ENCODE measurements at places on chromosomes 11 and 22.

GRCh38 chr22:46967445-46968358, 205.3 kb downstream of the TBC1D22A start:
- no peak for DNase-seq

GRCh38 chr11:72274435-72274834, 30.5 kb upstream of the PHOX2A start:
- no peak for DNase-seq

DNA sequence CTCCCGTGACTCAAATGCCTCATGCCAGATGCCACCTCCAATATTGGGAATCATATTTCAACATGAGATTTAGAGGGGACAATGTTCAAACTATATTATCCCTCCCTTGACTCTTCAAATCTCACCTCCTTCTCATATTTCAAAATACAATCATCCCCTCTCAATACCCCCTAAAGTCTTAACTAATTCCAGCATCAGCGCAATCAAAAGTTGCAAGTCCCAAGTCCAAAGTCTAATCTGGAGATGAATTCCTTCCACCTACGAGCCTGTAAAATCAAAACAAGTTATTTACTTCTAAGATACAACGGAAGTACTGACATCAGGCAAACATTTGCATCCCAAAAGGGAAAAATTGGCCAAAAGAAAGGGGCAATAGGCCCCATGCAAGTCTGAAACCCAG, 67.2 kb upstream of the SC5D start:
- DNase-seq = no peak

- DNase-seq = no peak
Observed at GRCh38 chr22:46587061-46587460, 33.1 kb upstream of the GRAMD4 start.

DNA sequence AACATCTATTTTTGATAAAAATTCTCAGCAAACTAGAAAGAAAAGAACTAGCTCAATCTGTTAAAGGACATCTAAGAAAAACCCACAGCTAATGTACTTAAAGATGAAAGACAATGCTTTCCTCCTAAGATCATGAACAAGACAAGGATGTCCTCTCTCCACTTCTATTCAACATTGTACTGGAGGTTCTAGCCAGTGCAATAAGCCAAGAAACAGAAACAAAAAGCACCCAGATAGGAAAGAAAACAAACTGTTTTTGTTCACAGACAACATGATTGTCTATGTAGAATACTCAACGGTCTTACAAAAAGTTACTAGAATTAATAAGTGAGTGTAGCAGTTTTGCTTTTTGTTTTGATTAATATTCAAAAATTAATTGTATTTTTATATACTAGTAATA, 7.8 kb downstream of the CD3D start:
- DNase-seq = peak; percentile 17

DNA sequence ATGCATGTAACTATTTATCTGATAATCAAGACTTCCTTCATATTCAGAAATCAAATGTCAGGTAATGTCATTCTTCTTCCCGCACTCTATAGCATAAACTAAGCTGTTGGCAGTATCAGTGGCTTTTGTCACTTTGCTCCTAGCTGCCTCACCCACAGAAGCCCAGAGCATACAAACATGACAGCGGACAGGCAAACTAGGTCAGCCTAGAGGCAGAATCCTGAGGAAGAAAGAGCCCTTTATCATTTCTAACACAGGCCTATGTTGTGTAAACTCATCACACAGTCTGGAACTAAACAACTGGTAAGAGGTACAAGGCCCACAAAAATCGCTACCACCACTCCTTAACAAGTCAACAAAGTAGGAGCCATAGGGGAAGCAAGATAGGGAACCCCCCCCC, 21.0 kb downstream of the GUCY1A2 start:
- DNase-seq = peak; percentile 79

DNA sequence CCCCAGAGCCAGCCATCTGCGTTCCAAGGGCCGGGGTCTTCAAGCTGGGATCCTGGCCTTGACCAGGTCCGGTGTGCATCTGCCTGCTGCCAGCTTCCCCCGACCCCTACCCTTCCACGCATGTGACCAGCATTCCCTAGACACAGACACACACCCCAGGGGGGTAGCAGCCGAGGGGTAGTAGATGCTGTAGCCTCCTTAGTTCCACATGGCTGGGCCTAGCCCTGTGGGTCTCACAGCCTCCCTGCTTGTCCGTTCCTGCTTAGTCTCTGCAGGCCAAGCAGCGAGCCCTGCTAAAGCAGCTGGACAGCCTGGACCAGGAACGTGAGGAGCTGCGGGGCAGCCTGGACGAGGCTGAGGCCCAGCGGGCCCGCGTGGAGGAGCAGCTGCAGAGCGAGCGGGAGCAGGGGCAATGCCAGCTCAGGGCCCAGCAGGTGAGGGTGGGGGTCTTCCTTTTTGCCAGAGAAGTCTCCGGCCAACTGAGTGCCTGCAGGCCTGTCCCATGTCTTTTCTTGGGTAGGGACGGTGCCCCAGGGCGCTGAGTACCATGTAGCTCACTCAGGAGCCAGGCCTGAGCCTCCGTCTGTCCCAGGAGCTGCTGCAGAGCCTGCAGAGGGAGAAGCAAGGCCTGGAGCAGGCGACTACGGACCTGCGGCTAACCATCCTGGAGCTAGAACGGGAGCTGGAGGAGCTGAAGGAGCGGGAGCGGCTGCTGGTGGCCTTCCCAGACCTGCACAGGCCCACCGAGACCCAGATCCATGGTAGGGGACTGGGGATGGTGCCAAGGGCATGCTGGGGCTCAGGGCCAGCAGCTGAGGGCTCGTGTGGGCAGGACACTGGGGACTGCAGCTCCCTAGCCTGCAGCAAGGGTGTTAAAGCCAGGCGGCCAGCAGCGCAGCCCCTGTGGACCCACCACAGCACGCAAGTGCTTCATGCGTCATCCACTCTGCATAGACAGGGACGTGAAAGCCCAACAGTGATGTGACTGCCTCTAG, 13.6 kb downstream of the RNF215 start:
- no peak for DNase-seq

DNA sequence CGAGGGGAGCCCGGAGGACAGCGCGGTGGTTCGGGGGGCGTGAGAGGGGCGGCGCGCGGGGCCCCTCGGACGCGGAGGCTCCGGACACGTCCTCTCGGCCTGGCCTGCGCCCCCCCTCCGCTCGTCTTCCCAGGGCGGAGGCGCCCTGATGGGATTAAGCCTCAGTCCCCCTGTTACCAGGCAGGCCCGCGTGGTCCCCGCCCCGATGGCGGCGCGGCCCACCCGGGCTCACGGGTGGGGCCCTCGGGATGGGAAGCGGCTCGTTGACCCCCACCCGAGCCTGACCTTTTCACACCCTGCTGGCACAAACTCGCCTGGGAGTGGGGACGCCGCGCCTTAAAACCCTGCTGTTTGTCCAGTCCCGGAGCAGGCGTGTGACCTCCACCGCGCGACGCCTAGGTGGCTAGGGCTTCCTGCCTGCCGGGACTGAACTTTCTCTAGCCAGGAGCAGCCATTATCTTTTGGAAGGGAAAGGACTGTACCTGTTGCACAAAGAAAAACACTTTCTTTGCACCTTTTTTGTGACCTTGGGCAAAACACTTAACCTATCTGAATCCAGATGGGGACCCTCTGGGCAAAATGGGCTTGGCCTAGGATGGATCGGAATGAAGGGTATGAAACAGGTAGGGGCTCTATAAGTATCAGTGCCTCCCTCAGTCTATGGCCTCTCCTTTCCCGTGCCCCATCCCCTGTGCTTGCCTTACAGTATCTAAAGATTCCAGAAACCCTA, 1.0 kb downstream of the KIAA1671 start:
- DNase-seq = no peak

DNA sequence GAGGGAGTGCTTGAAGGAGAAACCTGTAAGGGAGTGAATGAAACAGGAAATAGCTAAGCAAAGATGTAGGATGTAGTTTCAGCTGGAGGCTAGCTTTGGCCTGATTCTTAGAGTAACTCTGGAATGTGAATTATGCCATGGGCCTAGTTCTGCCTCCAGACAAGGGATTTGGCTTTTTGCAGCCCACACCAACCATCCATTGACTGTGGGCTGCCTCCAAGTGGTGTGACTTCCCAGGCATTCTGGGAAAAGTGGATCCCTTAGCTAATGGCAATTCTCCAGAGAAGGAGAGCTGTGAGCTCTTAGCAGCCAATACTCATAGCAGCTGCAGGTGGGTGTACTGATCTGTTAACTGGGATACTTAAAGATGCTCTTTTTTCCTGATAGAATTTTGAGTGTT, 2.0 kb upstream of the OR9I1 start:
- no peak for DNase-seq

DNA sequence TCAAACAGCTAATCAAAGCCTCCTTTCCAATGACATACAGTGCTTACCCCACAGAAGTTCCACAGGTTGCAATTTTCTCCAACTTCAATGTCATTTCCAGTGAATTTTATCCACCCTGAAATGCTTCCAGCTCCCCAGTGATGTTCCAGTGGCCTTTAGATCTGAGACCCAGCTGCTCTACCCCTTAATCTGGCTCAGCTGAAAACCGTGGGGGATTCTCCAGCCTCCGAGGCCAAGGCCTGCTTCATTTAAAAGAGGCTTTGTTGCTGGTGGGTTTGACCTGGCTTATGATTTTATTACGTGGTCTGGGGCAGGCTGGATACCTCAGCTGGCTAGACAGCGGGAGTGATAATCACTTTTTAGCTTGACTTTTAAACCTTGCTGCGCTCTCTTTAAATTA, 10.9 kb downstream of the HEPHL1 start:
- no peak for DNase-seq

DNA sequence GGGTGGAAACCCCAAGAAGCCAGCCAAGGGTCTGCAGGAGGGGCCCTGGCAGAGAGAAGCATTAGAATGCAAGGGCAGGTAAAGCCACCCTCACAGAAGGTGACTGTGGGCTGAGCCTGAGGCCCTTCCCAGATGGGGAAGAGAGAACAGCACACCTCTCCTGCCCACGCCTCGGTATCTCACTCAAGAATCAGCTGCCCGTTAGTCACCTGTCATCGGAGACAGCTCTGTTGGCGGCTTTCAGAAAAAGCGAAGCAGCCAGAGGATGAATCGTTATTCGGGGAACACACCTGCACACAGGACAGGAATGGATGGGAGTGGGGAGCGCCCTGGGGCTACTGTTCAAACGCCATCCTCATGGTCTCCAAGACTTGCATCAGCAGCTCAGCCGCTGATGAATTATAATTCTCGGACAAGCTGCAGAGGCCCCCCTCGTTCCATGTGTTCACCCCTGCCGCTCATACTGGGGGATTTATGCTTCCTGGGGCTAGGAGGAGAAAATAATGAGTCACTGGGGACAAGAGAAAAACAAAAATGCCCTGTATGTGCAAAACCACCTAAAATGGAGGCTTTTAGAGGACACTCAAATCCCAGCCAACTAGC, 21.6 kb upstream of the TMA7B start:
- no peak for DNase-seq

GRCh38 chr11:68011051-68011943, 1.2 kb downstream of the ALDH3B1 start:
- DNase-seq = no peak

DNA sequence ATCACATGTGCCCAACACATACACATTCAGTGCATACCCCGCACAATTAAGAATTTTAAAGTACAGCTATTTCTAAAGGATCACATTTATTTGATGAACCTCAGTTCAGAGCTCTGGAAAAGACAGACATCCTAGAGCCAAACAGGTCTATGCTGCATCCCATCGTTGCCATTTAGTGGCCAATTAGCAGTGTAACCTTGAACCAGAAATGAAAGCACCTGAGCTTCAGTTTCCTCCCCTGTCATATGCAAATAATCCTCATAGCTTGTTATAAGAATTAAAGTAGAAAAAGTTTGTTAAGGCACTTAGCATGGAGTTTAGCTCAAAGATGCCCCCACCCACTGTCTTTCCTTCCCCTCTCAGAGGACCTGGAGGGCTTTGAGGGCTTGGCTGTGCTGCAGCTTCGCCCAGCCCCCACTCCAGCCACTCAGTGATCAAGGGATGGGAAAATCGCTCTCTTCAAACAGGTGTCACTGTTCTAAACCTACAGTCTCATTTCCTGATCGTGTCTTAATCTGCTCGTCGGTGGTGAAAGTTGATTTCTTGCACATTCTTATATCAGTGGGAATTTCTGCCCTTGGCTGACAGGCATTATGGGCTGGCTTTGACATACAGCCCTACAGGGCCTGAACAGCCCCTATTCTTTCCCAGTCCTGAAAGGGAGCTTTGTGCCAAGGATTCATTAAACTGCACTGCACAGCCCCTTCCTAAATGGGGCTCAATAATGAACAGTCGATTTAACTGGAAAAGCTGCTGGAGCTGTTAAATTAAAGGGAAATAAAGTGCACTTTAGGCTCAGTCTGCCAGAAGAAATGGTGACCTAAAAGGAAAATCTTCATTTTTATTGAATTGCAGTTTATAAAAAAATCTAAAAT, 23.3 kb upstream of the FAM181B start:
- peak; percentile 97 for DNase-seq

GRCh38 chr11:107272561-107272960, 185.1 kb downstream of the CWF19L2 start:
- no peak for DNase-seq

GRCh38 chr11:35689081-35689996, 26.8 kb downstream of the TRIM44 start:
- no peak for DNase-seq

DNA sequence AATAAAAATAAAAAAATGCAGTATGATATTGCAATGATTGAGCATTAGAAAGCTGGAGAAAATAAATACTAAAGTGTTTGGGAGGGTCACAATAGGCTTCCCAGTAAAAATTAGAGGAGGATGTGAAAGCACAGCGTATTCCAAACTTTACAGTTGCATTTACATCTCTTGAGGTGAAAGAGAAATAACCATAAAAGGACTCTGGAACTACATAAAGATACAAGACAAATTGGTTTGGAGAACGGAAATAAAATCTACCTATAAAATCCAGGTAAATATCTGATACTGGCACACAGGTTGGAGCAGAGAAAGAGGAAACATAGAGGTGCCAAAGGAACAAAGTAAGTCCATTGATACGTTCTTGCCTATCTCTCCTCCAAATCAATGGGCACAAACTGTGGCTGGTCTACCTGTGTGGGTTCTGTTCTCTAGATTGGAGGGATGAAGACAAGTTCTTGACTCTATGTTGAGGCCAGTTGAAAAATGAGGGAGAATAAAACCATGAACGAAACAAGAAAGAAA, at the start of gene MS4A12:
MS4A12 (plus strand) TSS at position 291 of the 522 bp plus-strand sequence. CDS start 4,541 bp downstream, outside the sequence.
- DNase-seq = no peak

DNA sequence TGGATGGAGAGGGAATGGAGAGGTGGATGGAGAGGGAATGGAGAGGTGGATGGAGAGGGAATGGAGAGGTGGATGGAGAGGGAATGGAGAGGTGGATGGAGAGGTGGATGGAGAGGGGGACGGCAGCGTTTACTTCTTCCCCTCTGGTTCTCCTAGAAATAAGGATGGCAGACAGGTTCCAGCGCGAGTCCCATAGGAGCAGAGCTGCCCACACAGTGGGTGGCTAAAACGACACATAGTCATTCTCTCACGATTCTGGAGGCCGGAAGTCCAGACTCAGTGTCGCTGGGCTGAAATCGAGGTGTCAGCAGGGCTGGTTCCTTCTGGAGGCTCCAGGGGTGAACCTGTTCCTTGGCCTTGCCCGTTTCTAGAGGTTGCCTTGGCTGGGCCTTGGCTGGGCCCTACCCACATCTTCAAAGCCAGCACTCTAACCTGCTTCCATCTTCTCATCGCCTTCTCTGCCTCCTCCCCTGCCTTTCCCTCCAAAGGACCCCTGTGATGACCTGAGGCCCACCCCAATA, 12.7 kb upstream of the CTSD start:
- DNase-seq = no peak

All from pons (tissue), 1 donor.